A673 (cell line): ENCODE measurements at places on chromosomes 1 and 21. TPM values are rescaled to one million over a fixed set of nuclear protein-coding genes. Genes with fewer than 3 reads are reported as not detected.

GUCA2A gene
- total RNA-seq = not detected in 2 replicates

MAB21L3 gene
- 2.7 and 4.8 TPM in 2 replicates for total RNA-seq

DNA sequence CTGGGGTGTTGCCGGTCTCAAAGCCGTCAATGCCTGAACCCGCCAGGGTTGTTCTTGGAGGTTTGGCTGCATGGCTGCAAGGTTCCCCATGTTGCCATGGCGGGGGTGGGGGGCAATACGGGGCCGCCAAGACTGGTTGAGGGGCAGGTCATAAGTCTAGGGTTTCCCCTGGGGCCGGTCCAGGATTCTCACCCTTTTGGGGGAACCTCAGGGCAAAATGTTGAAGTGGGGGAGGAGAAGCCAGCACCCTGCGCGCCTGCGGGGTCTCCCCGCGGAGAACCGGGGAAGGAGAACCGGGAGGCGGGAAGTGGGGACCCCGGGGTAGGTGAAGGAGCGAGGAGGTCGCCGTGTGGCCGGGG is 401 bp upstream of the ARHGEF10L start:
- peaks cover 12% of the 10 kb centered on the region for H3K4me1 ChIP-seq
- no peaks in the 10 kb centered on the region for H3K36me3 ChIP-seq
- no peak overlapping the region for H3K27ac ChIP-seq
- peak overlapping the region; percentile 39 for H3K4me3 ChIP-seq
- H3K27me3 ChIP-seq = peaks cover 11% of the 10 kb centered on the region

DNA sequence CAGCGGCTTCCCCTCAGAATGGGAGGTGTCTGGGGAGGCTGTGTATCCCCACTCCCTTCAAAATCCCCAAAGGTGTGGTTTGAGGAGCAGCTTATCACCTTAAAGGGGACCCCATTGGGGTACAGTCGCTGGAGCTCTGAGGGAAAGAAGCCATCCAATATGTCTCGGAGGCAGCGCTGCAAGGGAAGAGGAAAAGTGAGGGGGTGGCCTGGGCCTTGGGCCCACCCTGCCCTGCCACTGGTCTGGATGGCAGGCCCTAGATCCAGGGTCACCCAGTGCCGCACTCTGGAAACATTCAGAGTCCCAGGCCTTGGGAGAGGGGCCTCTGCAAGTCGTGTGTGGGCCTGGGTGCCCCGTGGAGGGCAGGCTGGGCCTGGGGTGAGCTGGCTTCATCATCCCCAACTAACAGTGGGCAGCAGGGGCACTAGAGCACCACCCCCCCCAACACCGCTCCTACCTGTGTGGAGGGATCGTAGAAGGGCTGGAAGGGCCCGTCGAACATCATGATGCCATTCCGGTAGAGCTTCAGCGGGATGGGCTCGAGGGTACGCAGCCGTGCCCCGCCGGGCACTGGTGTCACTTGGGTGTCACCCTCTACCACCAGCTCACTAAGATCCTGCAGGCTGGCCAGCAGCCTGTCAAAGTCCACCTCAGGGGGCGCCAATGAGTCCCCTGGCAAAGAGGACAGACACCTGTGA is 5.6 kb downstream of the SH3BGRL3 start:
- H3K4me1 ChIP-seq = peaks cover 29% of the 10 kb centered on the region
- no peak overlapping the region for H3K27ac ChIP-seq
- no peaks in the 10 kb centered on the region for H3K27me3 ChIP-seq
- DNase-seq = peak; percentile 41

- H3K27me3 ChIP-seq = peaks cover 11% of the 10 kb centered on the region
- H3K4me3 ChIP-seq = no peak overlapping the region
- H3K36me3 ChIP-seq = no peaks in the 10 kb centered on the region
- H3K4me1 ChIP-seq = no peaks in the 10 kb centered on the region
- DNase-seq = no peak
These were observed 31.7 kb upstream of the DNAH14 start for GRCh38 chr1:224897529-224898327.

TEX38 gene
- not detected in 2 replicates for total RNA-seq

DNA sequence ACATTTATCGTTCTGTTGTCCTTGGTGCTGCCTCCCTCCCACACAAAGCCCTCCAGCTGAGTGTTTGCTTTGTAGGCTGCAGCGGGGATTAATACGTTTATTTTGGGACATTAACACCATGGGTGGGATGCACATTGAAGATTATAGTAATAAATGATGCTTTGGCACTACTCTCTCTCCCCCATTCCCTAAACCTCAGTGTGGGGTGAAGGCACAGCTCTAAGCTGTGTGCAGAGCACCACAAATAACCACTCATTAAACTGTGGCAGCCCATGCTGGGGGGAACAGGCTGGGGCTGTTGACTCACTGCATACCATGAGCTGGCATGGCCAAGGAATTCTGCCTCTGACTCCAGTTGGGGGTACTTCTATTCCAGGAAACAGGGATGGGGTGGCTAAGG is 7.7 kb downstream of the PCP4L1 start:
- H3K36me3 ChIP-seq = no peaks in the 10 kb centered on the region
- DNase-seq = peak; percentile 24
- no peaks in the 10 kb centered on the region for H3K4me1 ChIP-seq
- no peak overlapping the region for H3K4me3 ChIP-seq
- H3K27ac ChIP-seq = no peak overlapping the region

SLC45A3 gene
- total RNA-seq = 8.5 and 11.0 TPM in 2 replicates

DNA sequence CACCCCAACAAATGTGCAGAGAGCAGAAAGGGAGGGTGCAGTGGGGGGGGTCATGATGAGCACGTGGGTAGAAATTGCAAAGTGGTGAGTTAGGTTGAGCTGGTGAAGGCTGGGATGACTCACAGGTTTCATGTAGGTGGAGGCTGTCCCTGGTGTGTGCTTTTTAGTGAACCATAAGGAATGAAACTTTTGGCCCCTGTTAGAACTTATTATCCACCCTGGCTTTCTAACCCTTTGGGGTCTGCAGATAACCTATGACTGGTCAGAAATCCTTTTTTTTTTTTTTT is 46.9 kb downstream of the DOP1B start:
- H3K4me3 ChIP-seq = no peak overlapping the region
- no peaks in the 10 kb centered on the region for H3K27me3 ChIP-seq
- no peak overlapping the region for H3K27ac ChIP-seq
- DNase-seq = no peak
- H3K36me3 ChIP-seq = no peaks in the 10 kb centered on the region
- H3K4me1 ChIP-seq = no peaks in the 10 kb centered on the region
